ENCODE measurements at places on chromosomes 4 and X. TPM values are rescaled to one million over a fixed set of nuclear protein-coding genes. Genes with fewer than 3 reads are reported as not detected.
A peak's percentile ranks its signal among the peaks of the same experiment; 100 is the strongest.

- H3K4me3 ChIP-seq: no peak overlapping the region
- peak; percentile 31 for DNase-seq
- peaks cover 4% of the 10 kb centered on the region for H3K36me3 ChIP-seq
- peaks cover 19% of the 10 kb centered on the region for H3K27me3 ChIP-seq
- no peak overlapping the region for H3K27ac ChIP-seq
- no peaks in the 10 kb centered on the region for H3K4me1 ChIP-seq
These were observed 209.5 kb upstream of the PPP3CA start for GRCh38 chr4:101556842-101557241.

DNA sequence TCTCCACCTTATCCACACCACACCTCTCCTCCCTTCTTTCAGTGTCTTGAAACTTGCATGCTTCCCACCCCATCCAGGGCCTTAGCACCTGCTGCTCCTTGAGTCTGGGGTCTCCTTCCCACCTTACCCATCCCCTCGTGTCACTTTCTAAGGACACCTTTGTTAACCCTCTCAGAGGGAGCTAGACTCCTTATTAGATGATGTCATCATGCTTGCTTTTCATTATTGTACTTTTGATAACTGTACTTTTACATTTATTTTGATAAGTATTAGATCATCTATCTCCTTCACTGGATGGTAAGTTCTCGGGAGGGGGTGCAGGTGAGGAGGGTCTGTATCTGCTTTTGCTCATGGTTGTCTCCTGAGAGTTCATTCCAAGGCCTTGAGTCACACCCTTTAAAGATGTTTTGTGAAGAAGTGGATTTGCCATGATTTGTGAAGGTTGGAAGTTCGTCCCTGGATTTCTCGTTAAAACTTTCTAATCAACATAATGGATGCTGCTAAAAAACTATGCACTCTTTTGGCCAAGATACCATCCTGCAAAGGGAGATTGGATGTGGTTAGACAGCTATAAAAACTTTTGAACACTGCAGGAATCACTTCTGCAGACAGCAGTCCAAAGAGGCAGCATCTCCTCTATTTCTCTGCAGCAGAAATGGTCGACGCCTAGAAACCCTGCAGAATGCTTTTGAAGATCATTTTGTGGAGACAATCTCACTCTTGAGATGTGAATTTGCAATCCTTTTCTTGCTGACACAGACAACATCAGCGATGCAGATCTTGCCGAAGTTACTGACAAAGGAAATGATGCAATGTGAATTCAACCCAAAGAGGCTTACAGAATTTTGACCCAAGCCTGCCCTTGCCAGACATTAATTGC is 69.6 kb downstream of the ENPP6 start:
- no peaks in the 10 kb centered on the region for H3K36me3 ChIP-seq
- no peak for DNase-seq
- no peak overlapping the region for H3K4me3 ChIP-seq
- H3K27ac ChIP-seq: no peak overlapping the region

DNA sequence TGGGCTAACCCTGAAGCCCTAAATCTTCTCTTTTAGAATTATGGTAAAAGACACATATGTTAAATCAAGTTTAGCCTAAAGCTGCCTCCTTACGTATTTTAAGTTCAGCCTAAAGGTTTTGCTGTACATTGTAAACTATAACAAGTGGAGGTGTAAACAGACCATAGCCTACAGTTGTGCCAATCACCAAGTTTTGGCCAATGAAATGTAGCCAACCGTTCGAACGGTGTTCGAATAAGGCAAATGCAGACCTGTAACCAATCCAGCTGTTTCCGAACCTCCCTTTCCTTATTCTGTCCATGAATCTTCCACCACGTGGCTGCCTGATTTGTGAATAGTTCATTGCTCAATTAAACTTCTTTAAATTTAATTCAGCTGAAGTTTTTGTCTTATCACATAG is 52.1 kb upstream of the TBC1D9 start:
- H3K4me3 ChIP-seq: no peak overlapping the region
- DNase-seq: no peak
- H3K27me3 ChIP-seq: peaks cover 20% of the 10 kb centered on the region

- no peak overlapping the region for H3K4me3 ChIP-seq
- H3K36me3 ChIP-seq: no peaks in the 10 kb centered on the region
- no peaks in the 10 kb centered on the region for H3K4me1 ChIP-seq
- peaks cover 10% of the 10 kb centered on the region for H3K27me3 ChIP-seq
- H3K27ac ChIP-seq: no peak overlapping the region
- no peak for DNase-seq
These were observed 37.6 kb downstream of the DCLK2 start for GRCh38 chr4:150115851-150116250.

- DNase-seq: no peak
- H3K4me1 ChIP-seq: no peaks in the 10 kb centered on the region
- no peak overlapping the region for H3K4me3 ChIP-seq
- H3K27ac ChIP-seq: no peak overlapping the region
These were observed 1873.7 kb upstream of the IGFBP7 start for GRCh38 chr4:58983887-58984286.

DNA sequence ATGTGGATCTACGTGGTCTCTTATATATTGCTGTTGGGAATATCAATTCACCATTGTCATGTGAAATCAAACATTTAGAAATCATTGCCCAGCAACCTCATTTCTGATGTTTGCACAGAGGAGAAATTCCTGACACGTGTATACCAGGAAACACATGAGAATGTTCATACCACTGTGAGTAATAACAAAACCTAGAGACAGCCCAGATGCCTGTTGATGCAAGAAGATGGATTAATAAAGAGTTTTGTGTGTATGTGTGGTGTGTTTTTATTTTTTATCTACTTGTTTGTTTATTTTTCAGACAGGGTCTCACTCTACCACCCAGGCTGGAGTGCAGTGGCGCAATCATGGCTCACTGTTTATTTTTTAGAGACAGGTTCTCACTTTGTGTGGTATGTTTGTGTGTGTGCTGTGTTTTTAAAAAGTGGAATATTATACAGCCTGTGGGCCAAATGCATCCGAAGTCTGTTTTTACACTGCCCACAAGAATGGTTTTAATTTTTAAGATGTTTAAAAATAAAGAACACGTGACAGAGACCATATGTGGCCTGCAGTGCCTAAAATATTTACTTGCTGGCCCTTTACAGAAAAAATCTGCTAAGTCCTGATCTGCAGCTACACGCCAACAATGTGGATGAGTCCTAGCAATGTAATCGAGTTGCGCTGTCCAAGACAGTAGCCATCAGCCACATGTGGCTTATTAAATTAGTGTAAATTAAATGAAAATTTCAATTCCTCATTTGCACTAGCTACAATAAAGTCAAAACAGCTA is 39.2 kb downstream of the TXLNG start:
- H3K4me3 ChIP-seq: no peak overlapping the region
- peaks cover 14% of the 10 kb centered on the region for H3K36me3 ChIP-seq
- no peaks in the 10 kb centered on the region for H3K27me3 ChIP-seq
- H3K4me1 ChIP-seq: peaks cover 20% of the 10 kb centered on the region

DNA sequence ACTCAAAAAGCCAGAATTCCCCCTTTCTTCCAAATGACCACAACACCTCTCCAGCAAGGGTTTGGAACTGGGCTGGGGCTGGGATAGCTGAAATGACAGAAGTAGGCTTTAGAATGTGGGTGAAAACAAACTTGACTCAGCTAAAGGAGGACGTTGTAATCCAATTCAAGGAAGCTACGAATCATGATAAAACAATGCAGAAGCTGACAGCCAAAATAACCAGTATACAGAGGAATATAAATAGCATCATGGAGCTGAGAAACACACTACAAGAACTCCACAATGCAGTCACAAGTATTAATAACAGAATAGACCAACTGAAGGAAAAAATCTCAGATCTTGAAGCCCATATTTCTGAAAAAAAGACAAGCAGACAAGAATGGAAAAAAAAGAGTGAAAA is 95.8 kb upstream of the TET2 start:
- no peak overlapping the region for H3K4me3 ChIP-seq
- H3K27ac ChIP-seq: no peak overlapping the region
- peaks cover 24% of the 10 kb centered on the region for H3K27me3 ChIP-seq
- peaks cover 7% of the 10 kb centered on the region for H3K36me3 ChIP-seq

DNA sequence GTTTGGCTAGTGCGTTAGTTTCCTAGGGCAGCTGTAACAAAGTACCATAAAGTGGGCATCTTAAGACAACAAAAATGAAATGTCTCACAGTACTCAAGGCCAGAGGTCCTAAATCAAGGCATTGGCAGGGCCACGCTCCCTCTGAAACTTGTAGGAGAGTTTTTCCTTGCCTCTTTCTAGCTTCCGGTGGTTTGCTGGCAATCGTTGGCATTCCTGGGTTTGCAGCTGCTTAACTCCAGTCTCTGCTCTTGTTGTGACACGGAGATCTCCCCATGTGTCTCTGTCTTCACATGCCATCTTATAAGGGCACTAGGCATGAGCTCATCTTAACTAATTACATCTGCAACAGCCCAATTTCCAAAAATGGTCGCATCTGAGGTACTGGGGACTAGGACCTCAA is 362.0 kb upstream of the BOD1L1 start:
- no peak overlapping the region for H3K4me3 ChIP-seq
- peaks cover 2% of the 10 kb centered on the region for H3K27me3 ChIP-seq
- H3K36me3 ChIP-seq: no peaks in the 10 kb centered on the region
- DNase-seq: no peak
- H3K4me1 ChIP-seq: no peaks in the 10 kb centered on the region

GRCh38 chr4:4593596-4594284 is 51.9 kb upstream of the STX18 start:
- H3K4me3 ChIP-seq: no peak overlapping the region
- no peak overlapping the region for H3K27ac ChIP-seq
- no peaks in the 10 kb centered on the region for H3K4me1 ChIP-seq

GRCh38 chrX:134774190-134775048 is 116.1 kb upstream of the PLAC1 start:
- no peak overlapping the region for H3K4me3 ChIP-seq
- peaks cover 7% of the 10 kb centered on the region for H3K4me1 ChIP-seq
- no peak for DNase-seq
- H3K36me3 ChIP-seq: peaks cover 15% of the 10 kb centered on the region
- no peak overlapping the region for H3K27ac ChIP-seq
- no peaks in the 10 kb centered on the region for H3K27me3 ChIP-seq

DNA sequence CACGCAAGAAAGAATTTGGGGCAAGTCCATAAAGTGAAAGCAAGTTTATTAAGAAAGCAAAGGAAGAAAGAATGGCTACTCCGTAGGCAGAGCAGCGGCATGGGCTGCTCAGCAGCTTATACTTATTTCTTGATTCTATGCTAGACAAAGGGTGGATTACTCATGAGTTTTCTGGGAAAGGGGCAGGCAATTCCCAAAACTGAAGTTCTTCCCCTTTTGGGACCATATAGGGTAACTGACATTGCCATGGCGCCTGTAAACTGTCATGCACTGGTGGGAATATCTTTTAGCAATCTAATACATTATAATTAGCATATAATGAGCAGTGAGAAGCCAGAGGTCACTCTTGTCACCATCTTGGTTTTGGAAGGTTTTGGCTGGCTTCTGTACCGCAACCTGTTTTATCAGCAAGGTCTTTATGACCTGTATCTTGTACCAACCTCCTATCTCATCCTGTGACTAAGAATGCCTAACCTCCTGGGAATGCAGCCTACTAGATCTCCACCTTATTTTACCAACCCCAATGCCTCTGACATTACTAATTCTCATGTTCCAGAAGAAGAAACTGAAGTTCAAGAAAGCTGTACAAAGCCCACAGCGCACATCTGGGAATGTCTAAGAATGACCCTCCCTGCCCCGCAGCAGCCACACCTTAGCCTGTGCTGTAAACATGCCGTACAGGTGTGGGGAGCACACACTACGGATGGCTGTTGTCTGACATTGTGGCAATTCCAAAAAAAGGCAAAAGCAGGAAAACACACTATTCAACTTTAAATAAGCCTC is 18.6 kb downstream of the RXFP1 start:
- H3K4me1 ChIP-seq: peaks cover 6% of the 10 kb centered on the region
- no peak overlapping the region for H3K27ac ChIP-seq
- no peaks in the 10 kb centered on the region for H3K27me3 ChIP-seq
- DNase-seq: no peak
- H3K36me3 ChIP-seq: no peaks in the 10 kb centered on the region

DNA sequence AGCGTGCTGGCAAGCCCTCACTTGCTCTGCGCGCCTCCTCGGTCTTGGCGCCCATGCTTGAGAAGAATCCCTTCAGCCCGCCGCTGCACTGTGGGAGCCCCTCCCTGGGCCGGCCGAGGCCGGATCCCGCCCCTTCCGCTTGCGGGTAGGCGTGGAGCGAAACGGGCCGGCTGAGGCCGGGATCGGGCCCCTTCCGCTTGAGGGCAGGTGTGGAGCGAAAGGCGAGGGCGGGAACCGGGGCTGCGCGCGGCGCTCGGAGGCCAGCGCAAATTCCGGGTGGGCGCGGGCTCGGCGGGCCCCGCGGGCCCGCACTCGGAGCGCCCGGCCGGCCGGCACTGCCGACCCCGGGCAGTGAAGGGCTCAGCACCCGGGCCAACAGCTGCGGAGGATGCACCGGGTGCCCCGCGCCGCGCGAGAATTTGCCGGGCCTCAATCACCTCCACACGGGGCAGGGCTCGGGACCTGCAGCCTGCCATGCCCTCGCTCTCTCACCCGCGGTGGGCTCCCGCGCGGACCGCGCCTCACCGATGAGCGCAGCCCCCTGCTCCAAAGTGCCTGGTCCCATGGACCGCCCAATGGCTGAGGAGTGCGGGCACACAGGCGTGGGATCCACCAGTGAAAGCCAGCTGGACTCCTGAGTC is 58.1 kb upstream of the GBA3 start:
- H3K27me3 ChIP-seq: no peaks in the 10 kb centered on the region
- DNase-seq: no peak
- no peak overlapping the region for H3K27ac ChIP-seq
- no peaks in the 10 kb centered on the region for H3K4me1 ChIP-seq
- H3K36me3 ChIP-seq: no peaks in the 10 kb centered on the region
- no peak overlapping the region for H3K4me3 ChIP-seq

GRCh38 chr4:80911458-80911857 is 119.0 kb upstream of the BMP3 start:
- no peak overlapping the region for H3K4me3 ChIP-seq
- DNase-seq: no peak
- H3K36me3 ChIP-seq: peaks cover 2% of the 10 kb centered on the region
- H3K27me3 ChIP-seq: no peaks in the 10 kb centered on the region

- H3K27me3 ChIP-seq: peaks cover under 1% of the 10 kb centered on the region
- DNase-seq: no peak
- H3K4me1 ChIP-seq: no peaks in the 10 kb centered on the region
- H3K36me3 ChIP-seq: no peaks in the 10 kb centered on the region
- no peak overlapping the region for H3K4me3 ChIP-seq
These were observed 218.7 kb upstream of the PPARGC1A start for GRCh38 chr4:24108567-24108966.

DNA sequence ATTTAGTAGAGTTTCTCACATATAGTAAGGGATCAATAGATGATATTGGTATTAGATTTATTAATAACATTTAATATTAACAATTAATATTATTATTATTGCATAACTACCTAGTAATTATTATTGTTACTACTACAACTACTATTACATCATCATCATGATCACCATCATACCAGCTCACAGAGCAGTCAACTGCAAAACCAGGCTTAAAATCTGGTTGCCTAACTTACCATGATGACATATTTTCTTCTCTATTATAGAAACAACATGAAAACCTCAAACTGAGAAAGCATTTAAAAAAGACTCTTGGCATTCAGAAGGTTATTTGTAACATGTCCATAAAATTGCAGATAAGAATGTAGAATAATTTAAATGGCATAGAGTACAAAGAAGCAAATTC is 247.0 kb upstream of the TTC29 start:
- no peak for DNase-seq
- H3K4me3 ChIP-seq: no peak overlapping the region
- no peaks in the 10 kb centered on the region for H3K4me1 ChIP-seq

Gene ARSJ
- 0.05 TPM for total RNA-seq

Gene CTBP1
- 140 TPM for total RNA-seq

Gene KLHL4
- total RNA-seq: not detected

Gene FGA
- not detected for total RNA-seq

Gene EXOC1L
- not detected for total RNA-seq

Gene PRRG3
- not detected for total RNA-seq

Gene NPY5R
- not detected for total RNA-seq

Gene ZNF718
- total RNA-seq: 12.8 TPM

Gene FHIP1A
- 0.07 TPM for total RNA-seq

Gene CITED1
- total RNA-seq: not detected

Data from activated naive CD4-positive, alpha-beta T cell treated with anti-CD3 and anti-CD28 coated beads for 36 hours (primary cell).